Panc1 (cell line): ENCODE measurements at places on chromosomes 4 and X.

GRCh38 chr4:127400731-127401346 lies 231.9 kb upstream of the INTU start:
- peak; percentile 36 for DNase-seq

DNA sequence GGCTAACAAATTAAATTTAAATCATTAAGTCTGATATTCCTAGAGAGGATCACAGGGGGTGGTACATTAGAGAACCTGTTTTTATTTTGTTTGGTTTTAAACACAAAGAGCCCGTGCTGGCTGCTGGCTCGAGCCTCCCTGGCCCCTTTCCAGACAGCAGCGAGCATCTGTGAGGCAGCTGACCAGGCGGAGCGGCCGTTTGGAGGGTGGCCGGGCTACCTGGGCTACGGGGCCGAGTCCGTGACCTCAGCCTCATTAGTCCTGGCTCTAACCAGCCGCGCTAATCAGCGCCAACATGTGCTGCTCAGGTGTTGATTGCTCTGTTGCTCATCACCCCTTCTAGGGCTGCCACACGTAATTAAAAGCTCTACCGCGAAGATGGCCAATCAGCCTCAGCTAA lies 35.3 kb downstream of the DCTD start:
- no peak for DNase-seq

GRCh38 chr4:133152831-133153481 lies 3.9 kb downstream of the PCDH10 start:
- no peak for DNase-seq

GRCh38 chr4:108036213-108036612 lies 46.5 kb downstream of the HADH start:
- no peak for DNase-seq

- peak; percentile 80 for DNase-seq
Measured at GRCh38 chrX:101931488-101932248, at the start of gene ZMAT1. ZMAT1 (minus strand) TSS chrX:101932027; CDS start chrX:101932008, 19 bp downstream.

DNA sequence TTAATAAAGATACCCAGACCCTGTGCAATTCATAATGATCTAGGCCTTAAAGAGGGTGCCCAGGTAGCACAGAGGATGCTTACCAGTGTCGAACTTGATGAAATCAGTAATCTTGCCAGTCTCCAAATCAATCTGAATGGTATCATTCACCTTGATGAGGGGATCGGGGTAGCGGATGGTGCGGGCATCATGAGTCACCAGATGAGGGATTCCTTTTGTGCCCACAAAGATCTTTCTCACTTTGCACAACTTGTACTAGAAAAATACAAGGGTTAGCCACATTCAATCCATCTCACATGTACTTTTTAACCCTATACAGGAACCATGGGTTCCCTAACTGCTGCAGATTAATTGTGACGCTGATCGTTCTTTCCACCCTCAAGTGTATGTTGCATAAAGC lies 3.3 kb downstream of the RPS4X start:
- no peak for DNase-seq

DNA sequence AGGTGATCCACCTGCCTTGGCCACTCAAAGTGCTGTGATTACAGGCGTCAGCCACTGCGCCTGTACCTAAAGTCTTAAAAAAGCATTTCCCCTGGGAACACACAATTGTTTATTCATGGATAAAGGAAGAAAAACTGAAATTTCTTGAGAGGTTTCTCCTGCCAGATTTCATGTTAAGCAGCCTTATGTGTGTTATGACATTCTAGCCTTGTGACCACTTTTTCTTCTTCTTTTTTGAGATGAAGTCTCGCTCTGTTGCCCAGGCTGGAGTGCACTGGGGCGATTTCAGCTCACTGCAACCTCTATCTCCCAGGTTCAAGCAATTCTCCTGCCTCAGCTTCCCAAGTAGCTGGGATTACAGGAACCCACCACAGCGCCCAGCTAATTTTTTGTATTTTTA lies 57.8 kb upstream of the PLAC8 start:
- DNase-seq, result no peak

- DNase-seq, result no peak
Measured at GRCh38 chr4:56787380-56787779, 34.1 kb downstream of the SPINK2 start.

- no peak for DNase-seq
Measured at GRCh38 chr4:79492148-79492547, 84.1 kb upstream of the GK2 start.

- DNase-seq, result no peak
Measured at GRCh38 chr4:52317981-52318380, 266.9 kb downstream of the SPATA18 start.

DNA sequence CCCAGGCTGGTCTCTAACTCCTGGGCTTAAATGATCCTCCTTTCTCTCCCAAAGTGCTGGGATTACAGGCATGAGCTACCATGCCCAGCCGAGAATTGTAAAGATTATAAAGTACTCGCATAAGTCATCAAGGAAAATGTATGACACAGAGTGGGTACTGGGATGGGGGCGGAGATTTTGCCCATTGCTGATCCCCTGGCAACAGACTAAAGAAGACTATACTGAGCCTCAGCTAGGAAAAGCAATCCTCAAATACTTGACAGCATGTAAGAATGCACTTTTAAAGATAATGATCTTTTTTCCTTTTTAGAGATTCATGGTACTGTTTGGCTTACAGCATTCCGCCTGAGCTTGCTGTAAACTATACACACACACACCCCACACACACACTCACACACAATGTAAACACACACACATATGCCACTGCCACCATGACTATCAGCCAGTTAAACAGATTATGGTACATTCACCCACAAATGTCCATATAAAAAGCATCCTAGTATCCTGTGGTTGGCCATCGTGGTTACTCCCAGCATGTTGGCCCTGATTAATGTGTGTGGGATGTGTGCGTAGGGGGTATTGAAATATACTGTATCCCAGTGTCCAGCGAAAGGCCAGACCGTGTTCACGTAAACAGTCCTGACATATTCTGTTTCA lies 113.0 kb downstream of the AMELX start:
- DNase-seq, result no peak

- DNase-seq, result peak; percentile 65
Measured at GRCh38 chr4:118989098-118990080, 100.7 kb downstream of the SYNPO2 start.

DNA sequence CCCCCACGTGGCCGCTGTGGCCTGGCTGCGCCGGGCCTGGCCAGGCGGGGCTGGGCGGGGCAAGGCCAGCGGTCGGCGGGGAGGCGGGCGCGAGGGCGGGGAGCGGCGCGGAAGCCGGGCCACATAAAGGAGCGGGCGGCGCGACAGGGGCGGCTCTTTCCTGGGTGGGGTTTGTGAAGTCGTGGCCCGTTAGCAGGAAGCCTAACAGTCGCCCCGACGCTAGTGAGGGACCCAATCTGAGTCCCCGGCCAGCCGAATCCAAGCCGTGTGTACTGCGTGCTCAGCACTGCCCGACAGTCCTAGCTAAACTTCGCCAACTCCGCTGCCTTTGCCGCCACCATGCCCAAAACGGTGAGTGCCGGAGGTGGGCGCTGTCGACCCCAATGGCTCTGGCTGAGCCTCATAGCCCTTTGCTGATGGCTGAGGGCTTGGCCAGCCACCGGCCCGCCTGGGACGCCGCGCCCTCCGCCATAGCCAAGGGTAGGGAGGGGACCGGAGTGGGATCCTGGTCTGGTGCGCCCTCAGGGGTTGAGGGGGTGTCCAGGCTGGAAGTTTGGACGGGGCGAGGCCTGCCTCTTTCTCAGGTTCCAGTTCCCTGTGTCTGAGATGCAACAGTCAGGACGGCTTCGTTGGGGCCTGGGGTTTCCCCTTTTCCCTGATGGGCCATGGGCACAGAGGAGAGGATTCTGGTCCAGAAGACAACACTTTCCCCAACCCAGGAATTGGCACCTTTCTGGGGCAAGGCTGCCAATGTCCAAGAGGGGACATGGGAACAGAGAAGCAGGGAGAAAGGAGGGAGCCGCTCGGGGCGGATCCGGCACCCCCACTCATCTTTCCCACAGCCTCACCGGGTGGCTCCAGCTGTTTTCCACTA lies at the start of gene MSN:
TSS of gene MSN (plus strand) at position 152 of the 874 bp plus-strand sequence. CDS start at position 340, 188 bp downstream.
- DNase-seq, result no peak

DNA sequence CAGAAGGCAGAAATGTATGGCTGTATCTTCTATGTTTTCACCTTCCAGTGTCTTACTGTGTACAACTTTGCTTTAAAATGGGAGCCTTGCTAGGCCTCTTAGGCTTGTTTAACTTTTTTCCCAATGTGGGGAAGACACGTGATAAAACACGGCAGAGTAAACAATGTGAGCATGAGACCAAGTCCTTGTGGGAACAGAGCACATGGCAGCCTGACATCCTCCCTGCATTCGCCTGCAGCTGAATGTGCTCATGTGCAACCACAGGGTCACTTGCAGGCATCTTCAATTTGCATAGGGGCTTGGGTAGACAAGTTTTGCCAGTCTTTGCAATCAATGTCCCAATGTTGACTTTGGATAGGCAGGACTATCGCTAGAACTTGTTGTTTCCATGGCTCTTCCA lies 91.8 kb downstream of the CCNG2 start:
- DNase-seq, result no peak

GRCh38 chrX:47160781-47161180 lies 15.8 kb downstream of the RBM10 start:
- DNase-seq, result no peak

- peak; percentile 36 for DNase-seq
Measured at GRCh38 chr4:80235451-80235850, 31.0 kb upstream of the FGF5 start.

GRCh38 chrX:52425775-52426174 lies 57.0 kb downstream of the XAGE2 start:
- DNase-seq, result no peak

DNA sequence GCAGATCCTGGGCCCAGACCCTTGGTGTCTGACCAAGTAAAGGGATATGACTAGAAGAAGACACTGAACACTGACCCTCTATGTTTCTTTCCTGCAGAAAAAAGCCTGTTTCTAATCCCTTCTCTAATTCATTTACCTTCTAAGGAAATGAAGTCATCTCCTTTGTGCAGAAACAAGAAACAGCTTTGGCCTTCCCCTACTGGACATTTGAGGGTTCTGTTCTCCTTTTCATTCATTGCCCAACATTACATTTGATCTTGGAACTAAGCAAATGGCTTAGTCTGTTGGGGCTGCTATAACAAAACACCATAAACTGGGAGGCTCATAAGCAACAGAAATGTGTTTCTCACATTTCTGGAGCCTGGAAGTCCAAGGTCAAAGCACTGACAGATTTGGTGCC lies 20.0 kb downstream of the HCCS start:
- DNase-seq, result no peak

DNA sequence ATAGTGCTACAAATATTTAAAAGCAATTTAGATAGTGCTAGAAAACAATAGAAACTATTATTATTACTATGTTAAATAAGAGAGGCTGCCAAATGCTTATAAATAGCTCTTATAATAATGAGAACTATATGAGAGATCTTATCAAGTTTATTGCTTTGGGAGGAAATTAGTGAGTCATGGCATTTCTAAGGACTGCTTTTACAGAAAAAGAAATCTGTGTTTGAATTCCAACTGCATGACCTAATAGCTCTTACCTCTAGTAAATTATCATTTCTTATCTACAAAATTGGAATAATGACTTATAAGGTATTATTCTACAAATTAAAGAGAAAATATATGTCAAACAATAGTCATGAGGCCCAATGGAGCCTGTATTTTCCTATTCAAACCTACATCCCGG lies 177.2 kb downstream of the GABRG1 start:
- no peak for DNase-seq

GRCh38 chrX:1493412-1493811 lies 40.7 kb upstream of the ASMTL start:
- no peak for DNase-seq

DNA sequence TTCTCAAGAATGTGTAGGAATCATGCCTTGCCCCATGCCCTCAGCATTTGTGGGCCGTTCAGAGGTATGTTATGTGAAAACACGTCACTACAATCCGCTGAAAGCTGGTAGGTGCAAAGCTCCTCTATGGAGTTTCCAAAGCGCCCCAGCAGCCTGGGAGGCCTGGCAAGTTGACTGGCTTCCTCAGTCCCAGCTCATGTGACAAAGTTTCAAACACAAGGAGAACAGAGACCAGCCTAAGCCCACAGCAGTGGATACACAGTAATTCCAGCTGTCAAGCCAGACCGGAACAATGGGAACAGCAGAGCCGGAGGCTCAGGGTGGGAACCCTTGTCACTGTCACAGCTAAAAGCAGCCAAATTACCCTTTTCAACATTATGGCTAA lies 33.5 kb downstream of the NAT8L start:
- DNase-seq, result no peak

- DNase-seq, result no peak
Measured at GRCh38 chr4:38509551-38509950, 154.4 kb upstream of the KLF3 start.

DNA sequence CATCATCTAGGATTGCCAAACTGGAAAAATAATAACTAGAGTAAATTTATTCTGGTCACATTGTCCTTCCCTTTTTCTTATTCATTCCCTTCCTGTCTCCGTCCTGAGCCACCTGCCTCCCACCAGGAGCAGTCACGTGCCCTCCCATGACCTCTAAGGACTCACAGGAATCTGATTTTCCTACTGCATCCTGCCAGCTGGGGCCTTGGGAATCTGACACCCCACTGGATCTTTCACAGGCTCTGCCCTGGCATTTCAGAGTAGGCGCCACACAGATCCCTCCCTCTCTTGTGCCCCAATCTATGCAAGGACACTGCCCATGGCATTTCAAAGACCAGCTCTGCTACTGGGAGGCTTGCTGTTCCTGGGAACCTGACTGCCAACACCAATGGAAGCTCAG lies 520.5 kb downstream of the PPARGC1A start:
- DNase-seq, result no peak

GRCh38 chr4:104494822-104495559 lies at the start of gene CXXC4:
CXXC4 (minus strand) TSS chr4:104494894; CDS start chr4:104491802, 3,092 bp downstream.
- no peak for DNase-seq
